ENCODE measurements at places on chromosomes 7 and 10. TPM values are rescaled to one million over a fixed set of nuclear protein-coding genes. Genes with fewer than 3 reads are reported as not detected.

DNA sequence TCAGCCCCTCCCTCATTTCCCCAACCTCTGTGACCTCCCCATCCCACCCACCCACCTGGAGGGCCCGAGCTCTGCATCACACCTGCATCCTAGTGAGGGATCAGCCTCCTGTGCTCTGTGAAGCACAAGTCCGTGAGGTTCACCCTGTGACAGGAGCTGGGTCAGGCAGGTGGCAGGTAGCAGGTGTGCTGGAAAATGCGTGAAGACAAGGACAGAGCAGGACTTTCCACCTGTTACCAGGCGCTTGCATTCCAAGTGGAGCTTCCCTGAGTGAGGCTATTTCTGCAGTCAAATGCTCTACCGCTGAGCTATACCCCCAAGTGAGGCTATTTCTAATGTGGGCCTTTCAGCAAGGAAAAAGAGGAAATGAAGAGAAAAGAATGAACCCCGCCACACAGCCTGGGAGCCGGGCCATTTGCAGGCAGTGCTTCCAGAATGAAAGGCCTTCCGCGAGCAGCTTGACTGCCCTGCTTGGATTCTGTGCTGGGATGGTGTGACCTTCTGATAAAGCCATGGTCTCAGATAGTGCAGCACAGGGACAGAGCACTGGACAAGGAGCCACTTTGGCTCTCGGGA, 13.3 kb upstream of the CPXM2 start:
- no peak for DNase-seq

- no peak for DNase-seq
Measured at GRCh38 chr7:129157651-129158050, 13.1 kb downstream of the TSPAN33 start.

CFTR gene
- total RNA-seq: 0.06 TPM

GRCh38 chr10:5631936-5632335, 34.5 kb downstream of the ASB13 start:
- DNase-seq: no peak

GRCh38 chr7:37493810-37494209, 45.1 kb upstream of the ELMO1 start:
- no peak for DNase-seq

DNA sequence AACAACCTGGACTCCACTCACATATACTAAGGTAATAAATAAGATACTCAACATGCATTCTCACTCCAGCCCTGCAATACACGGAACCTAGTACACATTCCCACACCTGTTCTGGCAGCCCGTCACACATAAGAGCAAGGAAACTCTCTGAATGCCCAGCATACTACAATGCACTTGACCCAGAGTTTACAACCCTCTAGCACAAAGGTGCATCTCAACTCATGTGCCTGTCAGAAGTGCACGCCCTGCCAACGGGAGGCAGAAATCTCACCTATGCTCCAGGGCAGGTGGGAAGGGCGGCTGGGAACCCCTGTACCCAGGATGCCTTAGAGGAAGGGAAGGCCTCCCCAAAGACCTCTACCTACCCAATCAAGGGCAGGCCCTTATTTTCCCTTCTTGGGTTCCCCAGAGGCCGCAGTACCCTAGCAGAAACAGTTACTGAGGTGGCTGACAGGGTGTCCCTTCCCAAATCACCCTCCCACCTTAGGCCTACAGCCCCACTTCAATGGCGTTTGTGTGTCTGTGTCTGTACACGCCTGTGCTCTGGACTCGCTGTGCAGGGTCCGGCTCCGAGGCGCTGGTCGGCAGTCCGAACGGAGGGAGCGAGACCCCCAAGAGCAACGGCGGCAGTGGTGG, 2.0 kb downstream of the EVX1 start:
- DNase-seq: no peak

OR9A2 gene
- not detected for total RNA-seq

DNA sequence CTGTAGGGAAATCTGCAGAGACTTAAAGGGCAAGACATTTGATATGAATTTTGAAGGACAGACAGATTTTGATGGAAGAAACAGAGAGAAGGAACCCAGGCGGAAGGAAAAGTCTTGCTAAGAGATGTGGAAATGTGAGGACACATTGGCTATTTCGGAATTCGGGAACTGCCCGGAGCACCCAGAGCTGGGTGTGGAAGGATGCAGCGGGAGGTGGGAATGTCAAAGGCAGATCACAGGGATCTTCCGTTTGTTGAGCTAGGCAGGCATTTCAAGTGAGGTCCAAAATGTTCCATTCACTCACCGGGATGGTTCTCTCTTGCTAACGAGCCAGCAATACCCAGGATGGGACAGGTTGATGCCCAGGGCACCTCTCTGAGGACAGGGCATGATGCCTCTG, 87.2 kb upstream of the CTBP2 start:
- no peak for DNase-seq

GRCh38 chr7:30890226-30890625, 21.4 kb upstream of the AQP1 start:
- no peak for DNase-seq

Data from neural progenitor cell (in vitro differentiated cells).